ENCODE measurements at places on chromosomes 12 and 14.

GRCh38 chr12:115882936-115883335, 394.6 kb downstream of the MED13L start:
- no peak for DNase-seq

DNA sequence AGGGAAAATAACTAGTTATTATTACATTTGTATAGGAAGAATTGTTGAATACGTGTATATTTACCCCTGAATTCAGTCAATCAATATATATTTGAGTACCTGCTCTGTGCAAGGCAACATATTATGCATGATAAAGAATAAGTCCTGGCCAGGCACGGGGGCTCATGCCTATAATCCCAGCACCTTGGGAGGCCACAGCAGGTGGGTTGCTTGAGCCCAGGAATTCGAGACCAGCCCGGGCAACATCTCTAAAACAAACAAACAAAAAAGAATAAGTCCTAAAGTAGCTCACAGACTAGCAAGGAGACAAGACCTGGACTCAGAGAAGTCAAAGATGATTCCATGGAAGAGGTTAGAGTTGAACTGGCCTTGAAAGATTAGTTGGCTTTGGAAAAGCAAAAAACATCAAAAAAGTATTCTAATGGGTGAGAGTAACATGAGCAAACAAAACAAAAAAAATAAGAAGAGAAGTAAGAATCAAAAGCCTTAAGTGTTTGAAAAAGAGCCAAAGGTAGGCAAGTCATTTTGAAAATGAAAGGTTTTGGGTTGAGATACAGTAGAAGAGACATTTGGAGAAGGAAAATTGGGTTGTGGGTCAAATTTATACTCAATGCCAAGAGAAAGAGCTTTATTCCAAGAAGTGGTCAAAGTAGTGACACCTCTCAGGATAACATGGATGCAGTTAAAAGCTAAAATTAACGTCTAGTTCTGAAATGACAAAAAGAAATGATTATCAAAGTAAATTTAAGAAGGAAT, 115.2 kb upstream of the BCAT1 start:
- no peak for DNase-seq

- DNase-seq: no peak
These were observed 6.5 kb upstream of the VTI1B start for GRCh38 chr14:67680941-67681340.

- DNase-seq: no peak
These were observed 69.6 kb downstream of the CHST11 start for GRCh38 chr12:104526320-104526719.

DNA sequence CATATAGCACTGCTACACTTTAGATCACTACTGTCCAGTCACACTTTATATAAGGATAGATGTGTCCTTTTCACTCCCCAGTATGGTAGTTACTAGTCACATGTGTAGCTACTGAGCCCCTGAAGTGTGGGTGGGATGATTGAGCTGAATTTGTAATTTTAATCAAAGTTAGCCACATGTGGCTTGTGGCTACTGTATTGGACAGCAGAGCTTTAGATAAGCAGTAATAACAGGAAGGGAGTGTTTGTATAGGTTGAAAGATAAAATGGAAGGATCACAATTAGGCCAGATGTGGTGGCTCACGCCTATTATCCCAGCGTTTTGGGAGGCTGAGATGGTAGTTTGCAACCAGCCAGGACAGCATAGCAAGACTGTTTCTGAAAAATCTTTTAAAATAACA, 23.5 kb downstream of the NAA30 start:
- DNase-seq: no peak

Measured in stimulated activated CD8-positive, alpha-beta memory T cell treated with anti-CD3 and anti-CD28 coated beads, Interleukin-2, amount 100 ng/mL, for 48 hours (primary cell).